Thoracic aorta (tissue), 2 donors: ENCODE measurements at places on chromosomes 6 and 20.

- DNase-seq = no peak
These were observed 148.8 kb downstream of the LRFN2 start for GRCh38 chr6:40438246-40438887.

DNA sequence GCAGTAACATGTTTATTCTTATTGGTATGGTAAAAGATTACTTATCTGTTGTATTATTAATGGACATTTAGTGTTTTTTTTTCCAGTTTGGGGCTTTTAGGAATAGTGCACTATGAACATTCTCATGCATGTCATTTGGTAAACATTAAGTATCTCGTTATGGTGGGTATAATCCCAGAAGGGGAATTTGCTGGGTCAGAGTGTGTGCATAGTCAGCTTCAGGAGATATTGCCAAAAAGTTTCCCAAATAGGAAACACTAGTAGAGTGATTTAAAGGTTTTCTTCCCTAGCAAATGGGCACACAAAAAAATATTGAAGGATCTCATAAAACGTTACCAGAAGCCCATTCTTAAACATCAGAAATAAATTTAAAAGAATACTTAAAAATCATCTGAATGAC is 25.2 kb upstream of the NHSL1 start:
- DNase-seq = no peak

- no peak for DNase-seq
These were observed 117.4 kb downstream of the VEGFA start for GRCh38 chr6:43887340-43887858.

GRCh38 chr20:62776692-62777527 is 19.4 kb upstream of the MRGBP start:
- no peak for DNase-seq

DNA sequence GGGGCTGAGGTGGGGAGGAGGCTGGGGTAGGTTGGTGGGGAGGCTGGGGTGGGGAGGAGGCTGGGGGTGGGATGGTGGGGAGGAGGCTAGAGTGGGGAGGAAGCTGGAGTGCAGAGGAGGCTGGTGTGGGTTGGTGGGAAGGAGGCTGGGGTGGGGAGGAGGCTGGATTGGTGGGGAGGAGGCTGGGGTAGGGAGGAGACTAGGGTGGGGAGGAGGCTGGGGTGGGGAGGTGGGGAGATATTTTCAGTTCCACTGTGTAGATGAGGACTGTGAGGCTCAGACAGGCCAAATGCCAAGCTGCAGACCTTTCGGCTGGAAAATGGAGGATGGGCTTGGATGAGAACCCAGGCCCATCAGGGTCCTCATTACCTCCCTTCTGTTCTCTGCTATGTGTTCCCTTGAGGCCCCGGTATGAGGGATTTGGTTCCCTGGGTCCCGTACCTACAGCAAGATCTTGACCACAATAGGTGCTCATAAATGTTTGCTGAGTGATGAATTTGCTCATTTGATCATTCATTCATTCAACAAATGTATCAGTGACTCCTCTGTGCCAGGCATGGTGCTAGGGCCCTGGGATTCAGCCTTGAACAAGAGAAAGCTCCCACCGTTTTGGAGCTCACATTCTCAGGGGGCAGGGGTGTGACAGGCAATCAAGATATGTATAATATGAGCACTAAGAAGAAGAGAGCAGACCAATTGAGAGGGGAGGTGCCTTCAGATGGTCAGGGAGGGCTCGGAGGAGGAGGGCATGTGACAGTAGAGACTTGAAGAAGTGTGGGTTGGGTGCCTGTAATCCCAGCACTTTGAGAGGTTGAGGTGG is 36.1 kb upstream of the NOL4L start:
- DNase-seq = no peak

- DNase-seq = no peak
These were observed 250.5 kb downstream of the ESR1 start for GRCh38 chr6:152057832-152058498.

DNA sequence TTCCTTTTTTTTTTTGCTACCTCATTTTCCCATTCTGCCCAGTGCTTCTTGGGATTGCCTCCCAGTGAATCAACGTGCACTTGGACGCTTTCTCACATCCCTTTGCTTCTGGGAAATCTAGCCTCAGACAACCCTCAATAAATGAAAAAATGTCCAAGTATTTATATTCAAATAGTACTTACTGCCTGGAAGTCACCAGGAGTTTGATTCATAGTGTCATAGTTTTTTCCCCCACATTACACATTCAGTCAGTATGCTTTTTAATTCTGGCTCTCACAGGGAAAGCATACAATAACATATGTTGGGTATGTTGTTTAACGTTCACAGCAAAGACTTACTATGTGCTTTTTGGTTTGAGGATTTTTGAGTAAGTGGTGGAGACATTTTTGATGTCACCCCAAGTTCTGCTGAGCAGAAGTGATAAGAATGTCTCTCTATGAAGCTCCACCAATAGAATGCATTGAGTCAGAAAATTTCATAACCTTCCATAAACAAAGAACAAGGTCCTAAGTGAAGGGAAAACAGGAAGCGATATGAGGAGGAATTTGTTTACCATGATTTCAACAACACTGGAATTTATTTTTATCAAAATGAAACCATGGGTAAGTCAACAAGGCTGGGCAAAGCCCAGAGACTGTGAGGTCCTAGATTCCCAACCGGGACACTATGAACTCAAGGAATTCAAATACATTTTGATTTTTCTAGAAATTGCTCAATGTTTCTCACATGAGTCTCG is 301.2 kb upstream of the BMP2 start:
- no peak for DNase-seq

GRCh38 chr6:158909938-158910337 is 90.1 kb downstream of the RSPH3 start:
- DNase-seq = no peak

DNA sequence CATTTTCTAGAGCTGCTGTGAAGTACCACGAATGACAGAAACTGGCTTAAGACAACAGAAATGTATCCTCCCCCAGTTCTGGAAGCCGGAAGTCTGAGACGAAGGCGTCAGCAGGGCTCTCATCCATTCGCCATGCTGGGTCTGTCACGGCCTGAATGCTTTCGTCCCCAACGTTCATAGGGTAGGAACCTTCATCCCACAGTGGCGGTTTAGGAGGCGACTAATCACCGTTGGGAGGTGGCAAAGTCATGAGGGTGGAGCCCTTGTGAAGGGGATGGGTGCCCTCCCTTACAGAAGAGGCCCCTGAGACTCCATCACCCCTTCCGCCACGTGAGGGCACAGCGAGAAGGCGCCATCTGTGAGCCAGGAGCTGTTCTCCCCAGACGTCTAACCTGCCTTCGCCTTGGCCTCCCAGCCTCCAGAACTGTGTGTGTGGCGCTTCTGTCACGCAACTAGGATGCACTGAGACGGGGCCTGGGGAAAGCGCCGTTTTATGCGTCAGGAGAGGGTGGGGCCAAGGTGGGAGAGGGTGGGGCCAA is 250.3 kb downstream of the TTLL2 start:
- no peak for DNase-seq

DNA sequence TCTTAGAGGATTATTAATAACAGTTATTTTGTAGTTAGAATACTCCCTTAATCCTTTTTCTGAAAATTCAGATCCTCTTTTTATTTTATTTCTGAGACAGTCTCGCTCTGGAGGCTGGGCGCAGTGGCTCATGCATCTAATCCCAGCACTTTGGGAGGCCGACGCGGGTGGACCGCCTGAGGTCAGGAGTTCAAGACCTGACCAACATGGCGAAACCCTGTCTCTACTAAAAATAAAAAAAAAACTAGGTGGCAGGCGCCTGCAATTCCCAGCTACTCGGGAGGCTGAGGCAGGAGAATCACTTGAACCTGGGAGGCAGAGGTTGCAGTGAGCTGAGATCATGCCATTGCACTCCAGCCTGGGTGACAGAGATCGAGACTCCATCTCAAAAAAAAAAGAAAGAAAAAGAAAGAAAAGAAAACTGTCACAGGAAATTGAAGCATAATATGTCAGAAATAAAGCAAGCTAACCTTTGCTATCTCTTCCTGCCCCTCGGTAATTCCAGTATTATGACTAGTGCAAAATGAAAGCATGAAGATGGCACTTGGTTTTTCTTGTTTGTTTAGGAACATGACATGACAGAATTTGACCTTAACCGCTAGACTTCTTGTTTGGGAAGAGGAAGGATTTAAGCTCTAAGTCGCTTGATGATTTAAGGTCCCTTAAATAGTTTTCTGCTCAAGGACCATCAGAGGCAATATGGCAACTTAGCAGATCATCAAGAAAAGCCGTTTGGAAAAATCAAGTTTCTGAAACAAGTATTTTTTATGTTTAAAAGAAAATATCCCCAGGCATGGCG is 1.8 kb upstream of the RBM39 start:
- DNase-seq = no peak

- no peak for DNase-seq
These were observed 582.5 kb downstream of the DOK5 start for GRCh38 chr20:55057779-55058415.

DNA sequence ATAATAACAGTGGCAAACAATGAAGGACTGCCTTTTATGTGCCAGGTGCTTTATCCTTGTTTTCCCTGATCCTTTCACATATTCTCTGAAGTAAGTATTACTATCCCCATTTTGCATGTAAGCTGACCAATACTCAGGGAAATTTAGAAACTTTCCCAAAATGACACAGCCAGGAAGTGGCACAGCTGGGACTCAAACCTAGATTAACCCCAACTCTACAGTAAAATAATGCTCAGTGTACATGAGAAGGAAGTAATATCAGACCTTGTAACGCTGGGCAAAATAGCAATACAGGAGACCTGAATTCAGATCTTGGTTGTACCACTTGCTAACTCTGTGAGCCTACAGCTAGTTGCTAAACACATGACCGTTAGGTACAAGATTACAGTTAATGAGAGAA is 26.8 kb upstream of the NRSN1 start:
- DNase-seq = no peak

- no peak for DNase-seq
These were observed 144.0 kb downstream of the PRL start for GRCh38 chr6:22152841-22153240.

DNA sequence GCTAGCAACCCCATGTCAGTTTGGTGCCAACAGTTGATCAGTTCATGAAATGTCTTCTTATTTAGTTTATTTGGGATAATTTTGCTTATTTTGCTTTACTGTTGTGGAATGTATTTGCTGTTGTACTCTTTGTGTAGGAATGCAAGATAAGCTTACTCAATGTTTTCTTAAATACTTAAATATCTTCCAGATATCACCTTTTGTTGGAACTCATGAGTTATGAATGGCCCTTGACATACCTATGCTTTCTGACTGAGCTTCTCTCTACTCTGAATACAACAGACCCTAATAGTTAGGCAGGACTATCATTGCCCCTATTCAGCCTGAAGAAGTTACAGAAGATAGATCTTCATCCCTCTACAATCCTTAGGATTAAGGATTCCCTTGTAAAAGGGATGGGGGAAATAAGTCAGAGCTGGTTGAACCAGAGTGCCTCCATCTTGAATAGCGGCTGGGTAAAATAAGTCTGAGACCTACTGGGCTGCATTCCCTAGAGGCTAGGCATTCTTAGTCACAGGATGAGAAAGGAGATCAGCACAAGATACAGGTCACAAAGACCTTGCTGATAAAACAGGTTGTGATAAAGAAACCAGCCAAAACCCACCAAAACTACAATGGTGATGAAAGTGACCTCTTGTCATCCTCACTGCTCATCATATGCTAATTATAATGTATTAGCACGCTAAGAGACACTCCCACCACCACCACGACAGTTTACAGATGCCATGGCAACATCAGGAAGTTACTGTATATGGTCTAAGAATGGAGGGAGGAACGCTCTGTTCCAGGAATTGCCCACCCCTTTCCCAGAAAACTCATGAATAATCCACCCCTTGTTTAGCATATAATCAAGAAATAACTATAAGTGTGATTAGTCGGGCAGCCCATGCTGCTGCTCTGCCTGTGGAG is 196.9 kb downstream of the AKAP7 start:
- DNase-seq = no peak

GRCh38 chr20:47998736-47999135 is 213.5 kb upstream of the SULF2 start:
- no peak for DNase-seq

GRCh38 chr6:39269961-39270360 is 40.7 kb upstream of the KCNK5 start:
- no peak for DNase-seq

GRCh38 chr6:4895971-4896370 is 107.9 kb downstream of the RPP40 start:
- DNase-seq = no peak

- DNase-seq = no peak
These were observed 61.5 kb downstream of the PRDM13 start for GRCh38 chr6:99668036-99668705.

DNA sequence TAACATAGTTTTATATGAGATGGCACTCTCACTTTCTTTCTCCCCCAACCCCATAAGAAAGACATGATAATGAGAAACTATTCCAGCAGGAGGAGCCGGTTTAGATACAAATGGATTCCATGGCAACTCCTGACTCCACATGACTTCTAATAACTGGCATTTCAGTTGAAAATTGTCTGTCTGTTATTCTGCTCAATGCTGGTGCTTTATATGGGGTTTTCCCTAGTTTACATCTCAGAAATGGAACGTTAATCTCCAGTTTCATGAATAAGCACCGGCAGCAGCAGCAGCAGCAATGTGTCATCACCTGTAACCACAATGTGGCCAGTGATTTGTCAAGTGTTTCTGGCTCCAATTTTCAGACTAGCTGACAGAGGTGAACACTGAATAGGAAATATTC is 8.0 kb upstream of the SIM1 start:
- no peak for DNase-seq

- no peak for DNase-seq
These were observed 28.4 kb upstream of the EPM2A start for GRCh38 chr6:145763742-145764141.

DNA sequence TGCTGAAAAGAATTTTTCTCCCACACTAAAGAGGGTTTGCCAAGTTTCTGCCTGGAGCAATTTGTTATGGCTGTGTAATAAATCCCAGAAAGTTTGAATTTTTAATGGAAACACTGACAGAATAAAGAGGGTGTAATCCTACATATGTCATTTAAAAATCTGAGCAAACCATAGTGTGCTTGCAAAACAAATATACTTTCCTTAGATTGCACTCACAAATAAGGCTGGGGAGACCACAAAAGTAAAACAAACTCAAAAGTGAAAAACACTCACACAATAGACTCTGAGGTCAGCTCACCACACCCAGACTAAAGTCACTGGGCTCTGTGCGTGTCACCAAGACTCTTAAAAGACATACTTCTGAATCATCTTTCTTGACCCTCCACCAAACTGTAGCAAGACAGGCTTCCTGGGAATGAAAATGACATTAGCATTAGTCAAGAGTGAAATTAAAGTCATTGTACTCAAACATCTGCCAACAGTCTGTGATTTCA is 4.8 kb upstream of the ATXN1 start:
- no peak for DNase-seq

- no peak for DNase-seq
These were observed 13.5 kb downstream of the EPB41L1 start for GRCh38 chr20:36167902-36168503.

GRCh38 chr6:72787391-72788031 is 165.6 kb downstream of the KCNQ5 start:
- no peak for DNase-seq
